ENCODE measurements at places on chromosomes 1 and 21.

DNA sequence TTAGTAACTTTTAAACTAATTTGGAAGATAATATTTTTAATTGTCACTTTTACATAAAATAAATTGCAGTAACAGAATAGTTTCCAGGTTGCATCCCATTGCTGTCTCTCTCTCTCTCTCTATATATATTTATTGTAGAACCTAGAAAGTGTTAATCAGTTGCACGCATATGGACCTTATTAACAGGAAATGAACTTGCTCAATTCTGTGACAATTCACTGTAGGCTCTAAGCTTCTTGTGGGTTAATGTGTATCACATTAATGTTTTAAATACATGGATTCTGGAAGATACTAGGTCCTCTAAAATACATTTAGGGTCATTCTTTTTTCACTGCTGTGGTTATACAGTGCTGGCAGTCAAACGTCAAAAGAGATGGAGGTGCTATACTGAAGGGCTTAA is 33.1 kb downstream of the LRRC71 start:
- no peak for DNase-seq

DNA sequence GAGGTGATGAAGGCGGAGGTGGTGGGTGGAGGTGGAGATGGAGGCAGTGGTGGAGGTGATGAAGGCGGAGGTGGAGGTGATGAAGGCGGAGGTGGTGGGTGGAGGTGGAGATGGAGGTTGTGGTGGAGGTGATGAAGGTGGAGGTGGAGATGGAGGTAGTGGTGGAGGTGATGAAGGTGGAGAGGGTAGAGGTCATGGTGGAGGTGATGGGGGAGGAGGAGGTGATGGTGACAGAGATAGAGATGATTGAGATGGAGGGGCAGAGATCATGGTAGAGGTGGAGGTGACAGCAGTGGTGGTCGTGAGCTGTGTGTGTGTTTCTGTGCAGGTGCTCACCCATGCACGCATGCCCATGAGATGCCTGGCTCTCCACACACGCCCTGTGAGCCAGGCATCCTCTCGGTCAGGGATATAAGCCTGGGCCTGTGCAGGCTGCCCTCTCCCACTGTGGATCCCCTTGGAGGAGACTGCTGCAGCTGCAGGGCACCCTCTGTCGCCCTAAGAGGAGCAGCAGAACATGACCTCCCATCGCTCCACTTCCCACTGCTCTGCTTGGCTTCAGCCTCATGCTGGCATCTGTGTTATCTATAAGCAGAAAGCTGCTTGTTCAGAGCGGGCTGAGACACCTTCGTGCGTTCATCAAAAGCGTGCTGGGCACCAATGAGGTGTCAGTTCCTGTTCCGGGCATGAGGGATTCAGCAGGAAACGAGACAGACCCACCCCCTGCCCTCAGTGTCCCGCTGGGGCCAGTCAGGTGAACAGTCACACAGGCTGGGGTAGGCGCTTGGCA is 20.5 kb upstream of the NPHP4 start:
- no peak for DNase-seq

DNA sequence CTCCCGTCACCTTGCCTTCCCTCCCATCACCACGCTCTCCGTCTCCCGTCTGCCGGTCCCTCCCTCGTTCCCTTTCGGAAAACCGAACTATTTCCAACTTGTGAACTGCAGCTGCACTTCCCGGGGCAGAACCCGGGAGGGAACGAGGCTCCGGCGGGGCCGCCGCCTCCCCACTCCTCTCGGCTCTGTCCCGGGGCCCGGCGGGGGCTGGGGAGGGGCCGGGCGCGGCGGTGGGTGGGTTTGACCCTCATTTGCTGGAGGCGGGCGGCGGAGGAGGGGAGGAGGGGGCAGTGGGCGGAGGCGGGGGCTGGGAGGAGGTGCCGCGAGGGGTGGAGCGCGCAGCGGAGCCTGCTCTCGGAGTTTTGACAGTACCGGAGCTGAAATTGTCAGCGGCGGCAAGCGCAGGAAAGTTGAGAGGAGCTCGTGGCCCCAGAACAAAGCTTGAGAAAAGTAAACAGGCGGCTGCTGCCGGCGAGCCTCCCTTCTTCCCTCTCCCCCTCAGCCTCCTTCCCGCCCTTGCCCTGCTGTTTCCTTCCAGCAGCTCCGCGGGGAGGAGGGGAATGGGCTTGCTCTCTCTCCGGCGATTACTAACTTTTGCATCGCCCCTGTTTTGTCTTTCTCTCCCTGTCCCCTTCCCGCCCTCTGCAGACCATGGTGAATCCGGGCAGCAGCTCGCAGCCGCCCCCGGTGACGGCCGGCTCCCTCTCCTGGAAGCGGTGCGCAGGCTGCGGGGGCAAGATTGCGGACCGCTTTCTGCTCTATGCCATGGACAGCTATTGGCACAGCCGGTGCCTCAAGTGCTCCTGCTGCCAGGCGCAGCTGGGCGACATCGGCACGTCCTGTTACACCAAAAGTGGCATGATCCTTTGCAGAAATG is 2.9 kb downstream of the LMO4 start:
- peak; percentile 69 for DNase-seq

GRCh38 chr21:38039369-38039768 is 123.1 kb upstream of the KCNJ6 start:
- no peak for DNase-seq

GRCh38 chr1:201697174-201697573 is 131.8 kb upstream of the IPO9 start:
- no peak for DNase-seq

DNA sequence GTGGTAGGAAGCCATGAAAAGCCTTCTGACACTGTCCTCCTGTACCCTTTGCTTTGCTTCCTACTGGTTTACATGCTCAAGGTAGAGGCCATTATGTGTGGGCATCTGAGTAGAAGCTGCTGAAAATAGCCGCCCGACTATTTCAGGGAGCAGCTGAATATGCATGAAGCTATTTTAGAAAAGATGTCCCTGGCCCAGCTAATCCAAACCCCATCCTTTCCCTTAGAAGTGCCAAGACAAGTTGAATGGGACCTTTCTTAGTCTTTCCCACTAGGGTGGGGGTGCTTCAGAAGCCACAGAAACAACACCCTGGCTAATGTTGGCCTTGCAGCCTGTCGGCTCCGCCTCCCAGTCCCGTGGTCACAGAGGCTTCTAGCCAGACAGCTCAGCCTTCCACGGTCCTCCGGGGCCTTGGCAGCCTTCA is 205.1 kb upstream of the EDN2 start:
- no peak for DNase-seq

DNA sequence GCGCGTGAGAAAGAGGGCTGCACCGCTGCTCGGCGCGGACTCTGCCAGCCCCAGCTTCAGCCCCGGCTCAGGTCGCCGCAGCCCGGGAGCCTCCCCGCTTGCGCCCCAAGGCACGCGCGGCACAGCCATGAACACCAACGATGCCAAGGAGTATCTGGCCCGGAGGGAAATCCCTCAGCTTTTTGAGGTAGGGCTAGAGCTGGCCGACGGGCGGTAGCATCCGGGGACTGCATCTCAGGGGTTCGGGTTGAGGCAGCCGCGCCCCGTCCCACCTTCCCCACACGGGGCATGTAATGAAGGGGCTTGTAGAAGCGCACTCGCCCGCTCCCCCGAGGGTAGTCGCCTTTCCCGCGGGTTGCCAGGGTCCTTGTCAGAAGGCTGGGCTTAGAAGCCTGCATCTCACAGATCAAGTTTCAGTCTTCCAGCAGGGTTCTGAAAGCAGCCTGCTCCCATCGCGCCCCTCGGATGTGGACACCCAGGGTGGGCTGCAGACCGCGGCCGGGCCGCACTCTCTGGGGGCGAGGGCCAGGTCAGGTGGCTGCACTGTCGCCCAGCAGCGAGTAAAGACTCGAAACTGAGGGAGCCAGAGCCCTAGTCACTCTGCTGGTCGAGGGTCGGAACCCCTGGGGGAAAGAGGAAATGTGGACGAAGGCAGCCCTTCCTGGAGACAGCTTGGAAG is 507 bp downstream of the AK5 start:
- peak; percentile 25 for DNase-seq

GRCh38 chr1:230153641-230154296 is 86.7 kb downstream of the GALNT2 start:
- DNase-seq = no peak

- peak; percentile 23 for DNase-seq
Measured at GRCh38 chr1:16012590-16013219, 5.1 kb downstream of the HSPB7 start.

DNA sequence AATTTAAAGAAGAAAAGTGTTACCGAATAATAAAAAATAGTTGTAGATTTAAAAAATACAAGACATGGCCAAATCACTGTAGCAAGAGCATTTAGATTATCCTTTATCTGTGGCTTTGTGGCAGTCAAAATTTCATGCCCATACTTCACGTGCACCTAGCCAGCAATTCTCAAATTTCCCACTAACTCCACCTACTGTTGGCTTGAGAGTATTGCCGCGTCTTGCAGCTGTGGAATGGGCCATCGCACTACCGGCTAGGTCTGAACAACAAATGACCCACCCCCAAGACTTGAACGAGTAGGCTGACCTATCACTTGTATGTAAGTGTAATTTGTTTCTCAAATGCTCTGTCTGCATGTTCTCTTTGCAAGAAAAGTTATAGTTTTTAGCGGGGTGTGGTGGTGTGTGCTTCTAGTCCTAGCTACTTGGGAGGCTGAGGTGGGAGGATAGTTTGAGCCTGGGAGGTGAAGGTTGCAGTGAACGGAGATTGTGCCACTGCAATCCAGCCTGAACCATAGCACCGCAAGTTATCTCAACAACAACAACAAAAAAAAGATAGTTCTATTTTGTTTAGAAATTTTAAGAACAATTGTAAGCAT is 4.1 kb downstream of the KRTAP13-4 start:
- no peak for DNase-seq

DNA sequence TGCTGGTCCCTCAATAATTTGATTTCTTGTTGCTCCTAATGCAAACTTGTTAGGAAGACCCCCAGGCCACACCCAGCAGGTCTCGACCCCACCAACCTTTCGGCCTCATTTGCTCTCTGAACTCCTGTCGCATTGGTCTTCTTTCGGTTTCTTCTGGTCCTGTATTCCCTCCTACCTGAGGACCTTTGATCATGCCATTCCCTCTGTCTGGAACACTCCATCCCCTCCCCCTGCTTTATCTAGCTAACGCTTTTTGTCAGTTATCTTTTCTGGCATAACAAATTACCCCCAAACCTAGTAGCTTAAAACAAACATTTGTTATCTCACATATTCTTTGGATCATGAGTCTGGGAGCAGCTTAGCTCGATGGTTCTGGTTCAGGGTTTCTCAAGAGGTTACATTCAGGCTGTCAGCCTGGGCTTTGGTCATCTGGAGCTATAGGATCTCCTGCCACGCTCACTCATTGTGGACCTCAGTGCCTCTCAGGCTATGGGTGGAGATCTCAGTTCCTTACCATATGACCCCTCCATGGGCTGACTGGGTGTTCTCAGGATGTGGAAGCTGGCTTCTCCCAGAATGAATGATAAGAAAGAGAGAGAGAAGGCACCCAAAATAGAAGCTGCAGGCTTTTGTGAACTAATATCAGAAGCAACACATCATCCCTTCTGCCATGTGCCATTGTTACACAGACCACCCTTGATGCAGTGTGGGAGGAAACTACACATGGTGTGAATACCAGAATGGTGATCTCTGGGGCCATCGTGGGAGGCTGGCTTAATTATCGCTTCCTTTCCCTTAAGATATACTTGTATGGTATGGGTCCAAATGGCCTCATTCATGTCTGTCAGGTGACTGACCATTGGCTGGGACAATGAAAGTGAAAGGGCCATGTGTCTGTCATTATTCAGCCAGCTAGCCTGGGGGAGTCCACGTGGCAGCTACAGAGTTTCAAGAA is 29.1 kb upstream of the BCAR3 start:
- no peak for DNase-seq

GRCh38 chr21:16536643-16537434 is 807.1 kb downstream of the USP25 start:
- no peak for DNase-seq

- no peak for DNase-seq
Measured at GRCh38 chr1:11065796-11066195, 6.0 kb upstream of the SRM start.

DNA sequence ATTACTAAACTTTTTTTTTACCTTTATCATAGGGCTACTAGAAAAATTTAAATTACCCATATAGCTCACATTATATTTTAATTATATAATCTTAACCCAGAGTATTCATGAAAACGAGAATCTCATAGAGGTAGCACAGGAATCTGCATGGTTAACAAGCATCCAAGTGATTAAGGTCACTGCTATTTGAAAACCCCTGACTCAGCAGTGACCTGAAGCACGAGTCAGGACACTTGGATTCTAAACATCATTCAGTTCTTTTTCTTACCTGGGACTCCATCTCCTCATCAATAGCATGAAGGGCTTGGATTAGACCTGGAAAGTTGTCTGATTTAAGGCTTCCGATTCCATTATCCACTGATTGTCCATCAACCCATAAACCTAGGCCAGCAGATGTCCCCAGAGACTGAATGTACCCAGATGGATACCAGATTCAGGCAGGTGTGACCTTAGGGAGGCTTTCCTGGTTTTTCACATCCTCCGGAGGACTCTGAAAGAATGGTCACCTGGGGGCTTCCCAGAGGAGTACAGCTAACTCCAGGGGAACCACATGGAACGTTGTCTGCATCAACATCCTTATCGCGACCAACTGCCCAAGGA is 174.3 kb downstream of the SETD4 start:
- no peak for DNase-seq

GRCh38 chr21:25809013-25809412 is 74.2 kb downstream of the GABPA start:
- DNase-seq = no peak

DNA sequence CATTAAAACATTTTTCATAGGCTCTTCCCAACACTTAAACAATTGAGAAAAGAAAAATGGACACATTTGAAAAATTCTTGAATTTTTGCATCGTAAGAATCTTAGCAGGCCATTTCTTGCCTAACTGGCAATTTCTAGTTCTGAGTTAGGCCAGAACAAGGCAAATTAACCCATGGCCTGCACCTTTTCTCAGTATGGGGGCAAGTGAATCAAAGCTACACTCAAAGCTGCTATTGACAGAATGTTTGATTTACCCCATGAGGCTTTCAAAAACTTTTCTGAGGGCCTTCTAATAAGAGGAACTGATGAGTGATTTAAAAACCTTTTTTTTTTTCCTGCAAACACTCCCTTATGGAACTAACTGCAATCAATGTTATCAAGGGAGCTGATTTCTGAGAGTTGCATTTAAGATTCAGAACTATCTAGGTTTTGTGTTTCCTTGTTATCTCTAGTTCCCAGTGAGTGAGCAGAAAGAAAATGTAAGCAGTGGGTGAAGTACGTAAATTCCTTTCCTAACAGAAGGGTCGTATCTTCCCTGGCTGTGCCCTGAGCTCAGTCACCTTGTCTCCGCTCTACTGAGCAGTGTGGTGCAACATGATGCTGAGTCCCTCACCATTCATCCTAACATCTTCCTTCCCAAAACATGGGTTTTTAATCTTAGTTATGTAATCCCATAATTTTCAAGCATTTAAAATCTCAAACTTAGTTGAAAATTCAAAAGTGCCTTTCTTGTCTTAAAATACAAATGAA is 353.7 kb downstream of the DPYD start:
- no peak for DNase-seq

- no peak for DNase-seq
Measured at GRCh38 chr1:209831615-209832014, 3.8 kb downstream of the UTP25 start.

GRCh38 chr1:153293851-153294250 is 18.9 kb downstream of the PGLYRP3 start:
- peak; percentile 2 for DNase-seq

GRCh38 chr1:233157245-233157644 is 138.3 kb downstream of the PCNX2 start:
- no peak for DNase-seq
